ENCODE measurements at places on chromosomes 1 and 21.

GRCh38 chr1:48552420-48552819 lies 80.4 kb upstream of the SPATA6 start:
- no peak for DNase-seq

- DNase-seq = no peak
Observed at GRCh38 chr1:246800756-246801155, 76.5 kb downstream of the SCCPDH start.

DNA sequence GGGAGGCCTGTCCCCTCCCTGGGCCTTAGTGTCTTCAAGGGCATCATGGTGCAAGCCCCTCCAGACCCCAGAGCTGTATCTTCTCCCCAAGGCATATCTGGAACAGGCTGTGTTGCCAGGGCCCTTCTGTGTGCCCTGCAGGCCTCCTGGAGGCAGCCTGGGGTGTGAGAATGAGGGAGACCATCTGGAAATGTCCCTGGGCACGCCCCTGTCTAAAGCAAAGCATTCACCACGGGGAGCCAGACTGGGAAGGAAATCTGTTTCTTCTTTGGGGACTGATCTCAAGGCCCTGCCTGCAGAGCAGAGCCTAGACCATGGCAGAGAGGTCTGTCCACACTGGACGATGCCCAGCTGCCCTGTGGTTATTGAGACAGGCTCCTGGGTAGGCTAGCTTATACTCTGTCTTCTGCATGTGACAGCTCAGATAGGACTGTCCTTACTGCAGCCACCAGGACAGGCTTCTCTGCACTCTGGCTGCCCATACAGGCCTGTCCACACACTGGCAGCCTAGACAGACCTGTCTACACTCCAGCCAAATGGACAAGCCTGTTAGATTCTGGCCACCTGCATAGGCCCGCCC lies 24.6 kb downstream of the PODN start:
- no peak for DNase-seq

- DNase-seq = no peak
Observed at GRCh38 chr1:115214098-115214497, 124.0 kb downstream of the NGF start.

DNA sequence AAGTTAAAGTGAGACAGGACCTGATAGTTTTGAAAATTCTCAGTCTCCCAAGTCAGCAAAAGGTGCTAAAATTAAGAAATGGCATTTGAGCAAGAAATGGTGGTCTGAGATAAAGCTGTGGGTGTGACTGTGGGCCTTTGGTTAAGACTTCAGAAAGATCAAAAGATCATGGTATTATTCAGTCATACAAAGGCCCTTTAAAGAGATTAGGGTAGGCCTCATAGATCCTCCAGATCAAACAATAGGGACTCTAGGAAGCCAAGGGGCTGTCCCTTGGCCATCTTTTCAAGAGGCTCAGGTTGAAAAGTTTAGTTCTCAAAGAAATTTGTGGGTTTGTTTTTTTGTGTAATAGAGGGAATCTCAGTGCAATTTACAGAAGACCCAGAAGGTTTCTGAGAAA lies 8.4 kb downstream of the HMGB4 start:
- DNase-seq = no peak

GRCh38 chr1:218939095-218939494 lies 234.6 kb upstream of the LYPLAL1 start:
- no peak for DNase-seq

DNA sequence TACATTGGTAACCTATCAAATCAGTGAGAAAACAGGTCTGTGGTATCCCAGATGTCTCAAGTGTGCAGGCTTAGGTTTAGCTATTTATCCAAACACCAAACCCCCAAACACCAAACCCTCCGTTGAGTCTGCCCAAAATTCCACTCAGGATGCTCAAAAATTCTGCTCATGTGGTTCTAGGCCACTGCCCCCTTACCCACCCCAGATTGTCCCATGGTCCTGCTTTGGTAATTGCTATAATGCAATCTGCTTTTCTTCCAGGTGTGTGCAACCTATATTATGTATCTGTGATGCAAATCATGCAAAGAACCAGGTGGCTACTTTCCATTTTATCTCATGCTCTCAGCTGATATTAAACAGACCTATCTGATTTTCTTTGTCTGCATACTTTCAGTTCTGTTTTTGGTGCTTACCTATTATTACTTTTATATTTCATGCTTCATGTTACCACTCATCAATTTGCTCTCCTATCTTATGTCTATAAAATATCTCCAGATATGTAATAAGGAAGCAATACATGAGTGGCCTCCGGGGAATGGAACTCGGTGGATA lies 123.7 kb downstream of the TOMM20 start:
- DNase-seq = no peak

DNA sequence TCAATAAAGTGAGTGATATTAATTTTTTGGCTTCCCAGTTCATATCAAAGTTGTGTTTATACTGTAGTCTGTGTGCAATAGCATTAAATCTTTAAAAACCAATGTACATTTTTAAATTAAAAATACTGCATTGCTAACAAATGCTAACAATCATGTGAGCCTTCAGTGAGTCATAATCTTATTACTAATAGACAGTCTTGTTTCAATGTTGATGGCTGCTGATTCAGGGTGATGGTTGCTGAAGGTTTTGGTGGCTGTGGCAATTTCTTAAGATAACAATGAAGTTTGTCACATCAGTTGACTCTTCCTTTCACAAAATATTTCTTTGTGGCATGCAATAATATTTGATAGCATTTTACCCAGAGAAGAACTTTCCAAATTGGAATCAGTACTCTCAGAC lies 109.0 kb downstream of the ZMYM4 start:
- DNase-seq = no peak

DNA sequence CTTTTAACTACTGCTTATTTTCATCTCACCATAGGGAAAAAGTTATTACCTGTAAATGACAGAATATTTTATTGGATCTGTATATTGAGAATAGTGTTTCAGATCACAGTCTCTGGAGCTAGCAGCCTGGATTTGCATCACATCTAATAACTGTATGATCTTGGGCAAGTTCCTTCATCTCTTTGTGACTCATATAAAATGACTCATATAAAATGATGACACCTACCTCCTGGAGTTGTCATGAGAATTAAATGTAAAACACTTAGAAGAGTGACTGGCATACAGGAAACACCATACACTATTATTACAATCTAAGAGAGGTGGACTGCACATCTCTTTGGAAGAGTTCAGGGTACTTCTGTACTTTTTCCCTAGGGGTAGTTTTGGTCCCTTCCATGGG lies 421.3 kb downstream of the NEGR1 start:
- DNase-seq = no peak

Measured in hematopoietic multipotent progenitor cell treated with erythropoietin and hydrocortisone succinate and interleukin-3 and kit ligand, for 17 days (in vitro differentiated cells).